Occipital lobe (tissue), 3 donors: ENCODE measurements at places on chromosomes 11 and 22. TPM values are rescaled to one million over a fixed set of nuclear protein-coding genes. Genes with fewer than 3 reads are reported as not detected.

KRTAP5-9 gene
- not detected for total RNA-seq

TPBGL gene
- under 0.01 TPM for total RNA-seq

OR4C11 gene
- not detected for total RNA-seq

BDNF gene
- 0.78 TPM for total RNA-seq

FZD4 gene
- total RNA-seq: 16.1 TPM

MS4A6E gene
- total RNA-seq: not detected

NRGN gene
- 2.7 TPM for total RNA-seq

MYEOV gene
- total RNA-seq: not detected

MS4A4A gene
- total RNA-seq: 4.4 TPM

KRTAP5-10 gene
- not detected for total RNA-seq

CHRM1 gene
- 12.3 TPM for total RNA-seq

ADM2 gene
- total RNA-seq: not detected

SH3BP1 gene
- total RNA-seq: 1.9 TPM

GRCh38 chr11:43493431-43493830 lies 134.7 kb downstream of the TTC17 start:
- no peak for DNase-seq

- no peak for DNase-seq
Observed at GRCh38 chr22:20130319-20130718, 1.3 kb upstream of the ZDHHC8 start.

- DNase-seq: no peak
Observed at GRCh38 chr11:126109941-126110731, 47.5 kb upstream of the CDON start.

GRCh38 chr11:1643146-1643690 lies 13.6 kb downstream of the KRTAP5-5 start:
- DNase-seq: no peak

GRCh38 chr11:66418168-66418985 lies 2.5 kb upstream of the NPAS4 start:
- peak; percentile 83 for DNase-seq

DNA sequence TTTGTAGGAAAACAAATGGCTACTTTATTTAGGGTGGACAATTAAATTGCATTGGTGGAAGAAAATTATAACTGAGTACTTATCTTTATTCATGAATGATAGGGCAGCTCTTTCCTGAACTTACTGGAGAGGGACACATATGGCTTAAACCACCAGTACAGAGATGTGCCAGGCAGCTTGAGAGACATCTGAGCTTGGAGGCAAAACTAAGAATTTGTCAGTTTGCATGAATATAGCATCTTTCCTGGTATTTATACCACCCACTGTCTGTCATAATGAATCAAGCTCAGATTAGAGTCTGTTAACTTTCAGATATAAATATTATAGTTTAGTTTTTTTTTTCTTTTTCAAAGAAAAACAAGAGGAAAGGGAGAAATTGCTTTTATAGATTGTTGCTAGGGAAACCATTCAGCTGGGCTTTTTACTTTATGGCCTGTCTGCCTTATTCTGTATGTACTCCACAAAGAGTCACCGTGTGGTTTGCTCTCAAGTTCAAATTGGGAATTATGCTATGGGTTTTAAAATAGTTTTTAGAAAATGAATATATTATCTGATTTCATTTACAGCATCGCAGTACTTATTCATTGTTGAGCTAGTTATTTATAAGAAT lies 477.0 kb upstream of the CHORDC1 start:
- DNase-seq: no peak

DNA sequence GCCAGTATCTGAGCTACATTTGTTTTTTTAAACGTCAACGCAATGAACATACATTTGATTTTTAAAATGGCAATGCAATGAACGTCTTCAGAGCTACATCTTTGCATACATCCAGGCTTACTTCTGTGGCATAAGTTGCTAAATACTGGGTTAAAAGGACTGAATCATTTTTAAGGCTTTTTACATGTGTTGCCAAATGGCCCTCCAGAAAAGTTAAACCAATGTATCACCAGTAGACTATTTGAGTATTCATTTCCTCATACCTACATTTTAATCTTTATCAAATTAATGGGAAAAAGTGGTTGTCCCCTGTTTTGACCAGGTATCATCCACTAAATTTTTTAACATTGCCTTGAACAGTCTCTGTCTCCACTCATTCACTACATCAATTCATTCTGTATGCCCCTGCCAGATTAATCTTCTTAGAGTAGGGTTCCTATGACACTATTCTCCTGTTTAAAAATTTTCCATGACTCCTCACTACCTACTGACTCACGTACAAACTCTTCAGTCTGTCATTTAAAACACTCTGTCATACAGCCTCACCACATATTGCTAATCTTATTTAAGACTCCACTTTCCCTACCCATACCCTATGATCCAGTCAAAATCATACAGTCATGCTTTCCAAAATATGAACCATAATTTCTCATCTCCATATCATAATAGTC lies 12.4 kb upstream of the PRRG4 start:
- DNase-seq: no peak

- no peak for DNase-seq
Observed at GRCh38 chr22:46124383-46125144, 25.8 kb upstream of the PPARA start.

DNA sequence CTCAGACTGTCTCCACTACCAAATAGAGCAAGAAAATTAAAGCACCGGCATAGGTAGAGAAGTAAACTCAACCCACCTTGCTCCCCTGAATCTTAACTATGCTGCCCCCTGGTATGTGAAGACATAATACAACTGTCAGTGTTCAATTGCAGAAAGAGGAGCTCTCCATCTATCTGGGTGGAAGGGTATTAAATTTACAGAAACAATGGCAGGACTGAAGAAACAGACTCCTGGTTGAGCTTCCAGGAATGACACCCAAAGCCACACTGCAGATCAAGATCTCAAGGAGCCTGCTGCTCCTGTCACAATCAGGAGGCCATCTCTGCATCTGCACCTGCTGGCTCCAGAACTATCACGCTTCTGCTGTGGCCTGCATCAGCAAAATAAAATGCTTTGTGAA lies 132.1 kb upstream of the BMAL1 start:
- DNase-seq: no peak

DNA sequence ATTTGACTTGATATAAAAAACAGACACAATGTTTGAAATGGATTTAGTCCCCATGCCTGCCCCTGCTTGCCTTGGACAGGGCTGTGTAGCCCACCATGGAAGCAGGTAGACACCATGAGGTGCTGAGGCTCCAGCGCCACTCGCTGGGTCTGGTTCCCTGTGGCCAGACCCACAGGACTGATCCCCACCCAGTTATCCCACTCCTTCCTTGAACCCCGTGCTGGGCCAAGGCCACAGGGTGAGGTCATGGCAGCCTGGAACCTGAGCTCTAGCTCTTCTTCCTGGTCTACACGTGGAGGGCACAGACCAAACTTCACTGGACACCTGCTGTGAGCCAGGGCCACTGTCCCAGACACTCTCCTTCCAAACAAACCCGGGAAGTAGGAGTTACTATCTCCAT lies 42.5 kb downstream of the GAB4 start:
- DNase-seq: no peak

GRCh38 chr11:29985248-29985647 lies 31.6 kb downstream of the KCNA4 start:
- no peak for DNase-seq

DNA sequence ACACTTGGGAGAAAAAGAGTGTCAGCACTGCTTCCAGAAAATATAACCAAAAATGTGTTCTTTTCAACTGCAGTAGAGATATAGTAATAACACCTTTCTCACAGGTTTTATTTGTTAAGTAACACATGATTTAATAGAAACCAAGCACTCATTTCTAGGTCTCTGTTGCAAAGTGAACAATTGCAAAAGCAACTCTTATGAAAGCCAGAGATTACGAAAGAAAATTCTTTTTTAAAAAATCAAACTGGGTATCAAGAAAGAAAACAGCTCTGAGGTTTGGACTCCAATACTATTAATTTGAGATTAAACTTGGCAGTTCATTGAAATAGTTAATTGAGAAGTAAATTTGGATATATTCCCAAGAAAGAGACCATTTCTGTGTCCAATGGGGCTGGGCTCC lies 9.8 kb upstream of the XKR3 start:
- DNase-seq: no peak

- DNase-seq: no peak
Observed at GRCh38 chr22:20885017-20885556, 26.3 kb downstream of the SNAP29 start.

GRCh38 chr22:47190276-47190956 lies 428.0 kb downstream of the TBC1D22A start:
- DNase-seq: no peak

- no peak for DNase-seq
Observed at GRCh38 chr22:47238690-47239473, 476.4 kb downstream of the TBC1D22A start.

GRCh38 chr11:33266393-33267215 lies 9.4 kb downstream of the HIPK3 start:
- no peak for DNase-seq

DNA sequence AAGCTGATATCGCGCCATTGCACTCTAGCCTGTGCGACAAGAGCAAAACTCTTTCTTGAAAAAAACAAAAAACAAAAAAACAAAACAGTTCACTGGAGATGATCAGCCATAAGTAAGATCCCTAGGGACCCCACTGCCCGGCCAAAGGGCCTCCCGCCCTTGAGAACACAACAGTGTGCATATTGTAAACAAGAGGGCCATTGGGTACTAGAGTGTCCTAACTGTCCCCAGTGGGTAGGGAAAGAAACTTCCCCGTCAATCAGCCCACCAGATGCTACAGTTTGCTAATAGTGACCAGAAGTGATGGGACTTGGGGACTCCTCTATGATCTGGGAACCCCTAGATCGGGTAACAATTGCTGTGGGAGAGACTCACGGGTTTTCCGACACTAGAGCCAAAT lies 3.7 kb upstream of the ACY3 start:
- no peak for DNase-seq

- DNase-seq: no peak
Observed at GRCh38 chr22:29872144-29872893, 10.7 kb upstream of the MTMR3 start.

- DNase-seq: no peak
Observed at GRCh38 chr11:72475381-72475780, 41.0 kb upstream of the CLPB start.

GRCh38 chr11:134474070-134474860 lies 62.2 kb upstream of the B3GAT1 start:
- DNase-seq: no peak

GRCh38 chr22:26086359-26086758 lies 82.9 kb upstream of the SEZ6L start:
- DNase-seq: no peak

DNA sequence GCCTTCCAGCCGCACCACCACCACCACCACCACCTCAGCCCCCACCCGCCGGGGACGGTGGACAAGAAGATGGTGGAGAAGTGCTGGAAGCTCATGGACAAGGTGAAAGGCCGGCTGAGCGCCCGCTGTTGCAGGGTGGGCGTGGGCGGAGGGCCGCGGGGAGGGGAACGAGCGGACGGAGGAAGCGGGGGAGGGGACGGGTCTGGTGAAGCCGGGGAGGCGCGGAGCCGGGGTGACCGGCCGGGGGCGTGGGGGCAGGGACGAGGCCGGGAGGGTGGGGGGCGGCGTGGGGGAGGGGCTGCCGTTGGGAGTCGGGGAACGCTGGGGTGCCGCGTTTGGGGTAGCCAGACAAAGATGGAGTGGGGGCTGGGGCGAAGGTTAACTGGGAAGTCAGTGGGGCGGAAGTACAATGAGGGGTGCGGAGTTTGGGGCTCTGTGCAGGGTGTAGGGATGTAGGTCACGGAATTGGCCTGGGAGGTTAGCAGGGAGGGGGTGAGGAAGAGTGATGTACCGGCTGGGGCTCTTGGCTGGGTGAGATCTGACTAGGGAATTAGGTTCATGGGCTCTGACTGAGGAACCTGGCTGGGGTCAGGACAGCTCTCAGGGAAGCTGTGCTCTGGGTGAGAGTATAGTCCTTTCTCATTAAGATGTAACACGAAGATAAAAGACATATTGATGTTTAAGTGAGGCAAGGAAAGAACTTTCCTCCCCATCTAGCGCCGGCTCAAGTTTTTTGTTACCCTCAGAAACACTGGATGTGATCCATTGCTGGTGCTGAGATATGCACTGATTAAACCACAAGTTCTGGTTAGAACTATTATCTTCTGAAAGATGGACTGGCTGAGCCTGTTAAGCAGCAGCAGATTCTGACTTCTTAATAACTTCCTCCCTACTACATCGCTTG lies 624 bp downstream of the CBL start:
- peak; percentile 65 for DNase-seq

DNA sequence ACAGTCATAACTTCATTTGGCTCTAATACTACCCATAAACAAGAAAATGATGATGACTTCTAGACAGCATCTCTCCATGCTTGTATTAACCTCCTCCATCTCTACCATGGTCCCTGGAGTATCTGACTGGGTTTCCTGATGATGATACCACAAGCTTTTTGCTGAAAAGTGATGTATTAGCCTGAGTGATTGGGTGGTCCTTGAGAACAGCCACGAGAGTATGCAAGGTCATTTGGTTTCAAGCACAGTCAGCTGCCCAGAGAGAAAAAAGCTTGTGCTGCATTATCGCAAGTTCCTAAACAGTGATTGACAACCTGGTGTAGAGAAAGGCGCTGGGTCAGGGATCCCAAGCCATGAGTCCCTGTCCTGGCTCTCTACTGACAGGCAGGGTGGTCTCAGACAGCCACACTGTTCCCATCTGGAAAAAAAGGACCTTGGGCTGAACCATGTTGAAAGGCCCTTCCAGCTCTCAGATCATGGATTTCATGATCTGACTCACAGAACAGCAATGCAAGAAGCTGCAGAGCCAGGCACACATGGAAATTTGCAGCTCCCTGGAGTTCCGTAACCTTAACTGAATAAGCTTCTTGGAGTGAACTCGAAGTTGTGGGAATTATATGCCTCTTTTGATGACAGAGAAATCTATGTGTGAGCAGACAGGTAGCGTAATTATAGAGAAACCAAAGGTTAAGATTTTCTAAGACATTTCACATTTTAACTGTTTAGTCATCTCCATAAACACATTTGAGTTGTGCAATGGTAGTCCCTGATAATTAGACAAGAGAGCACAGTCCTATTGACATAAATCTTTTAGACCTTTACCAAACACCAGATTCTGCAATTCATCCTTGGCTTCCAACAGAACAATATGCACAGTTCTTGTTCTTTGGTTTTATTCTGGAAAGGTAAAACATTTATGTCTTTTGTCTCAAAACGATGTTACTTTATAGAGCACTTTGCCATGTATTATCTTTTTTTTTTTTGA lies 54.1 kb upstream of the UBASH3B start:
- DNase-seq: no peak

- no peak for DNase-seq
Observed at GRCh38 chr11:12165237-12165875, 55.0 kb downstream of the MICAL2 start.
